ENCODE measurements at places on chromosomes 2 and 18. TPM values are rescaled to one million over a fixed set of nuclear protein-coding genes. Genes with fewer than 3 reads are reported as not detected.

DNA sequence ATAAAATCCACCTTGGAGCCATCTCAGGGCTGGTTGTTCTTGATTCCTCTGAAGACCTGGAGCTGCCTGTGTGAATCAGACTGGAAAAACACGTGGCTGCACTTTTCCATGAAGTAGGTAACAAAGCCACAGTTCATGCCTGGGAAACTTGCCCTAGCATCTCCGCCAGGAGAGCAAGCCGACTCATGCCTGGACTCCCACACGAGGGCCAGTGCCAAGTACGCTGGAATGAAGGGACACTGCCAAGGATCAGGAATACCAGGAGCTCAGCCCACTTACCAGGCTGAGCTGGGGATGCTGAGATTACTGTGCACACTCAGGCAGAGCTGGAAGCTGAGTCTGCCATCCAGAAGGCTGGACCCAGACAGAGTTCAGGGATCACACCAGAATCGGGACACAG, 10.9 kb upstream of the FHL2 start:
- DNase-seq = no peak

- no peak for DNase-seq
These were observed 17.3 kb downstream of the PDCD1 start for GRCh38 chr2:241841181-241842066.

DNA sequence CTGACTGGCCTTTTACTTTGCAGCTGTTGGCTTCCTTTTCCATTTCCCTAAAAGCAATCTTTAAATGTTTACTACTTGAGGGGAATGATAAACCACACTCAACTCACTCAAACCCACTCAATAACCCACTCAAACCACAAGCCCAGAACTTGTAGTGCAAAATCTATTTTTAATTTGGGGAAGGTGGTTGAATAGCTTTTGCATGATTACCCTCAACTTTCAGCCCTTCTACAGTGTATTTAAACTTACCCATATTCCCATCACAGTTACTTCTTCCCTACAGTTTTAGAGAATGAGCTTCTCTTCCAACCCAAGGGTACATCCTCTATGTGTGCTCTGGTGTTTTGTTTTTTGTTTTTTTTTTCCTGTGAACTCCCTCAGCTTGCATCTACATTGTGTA, 636.1 kb downstream of the TDRD15 start:
- no peak for DNase-seq

DNA sequence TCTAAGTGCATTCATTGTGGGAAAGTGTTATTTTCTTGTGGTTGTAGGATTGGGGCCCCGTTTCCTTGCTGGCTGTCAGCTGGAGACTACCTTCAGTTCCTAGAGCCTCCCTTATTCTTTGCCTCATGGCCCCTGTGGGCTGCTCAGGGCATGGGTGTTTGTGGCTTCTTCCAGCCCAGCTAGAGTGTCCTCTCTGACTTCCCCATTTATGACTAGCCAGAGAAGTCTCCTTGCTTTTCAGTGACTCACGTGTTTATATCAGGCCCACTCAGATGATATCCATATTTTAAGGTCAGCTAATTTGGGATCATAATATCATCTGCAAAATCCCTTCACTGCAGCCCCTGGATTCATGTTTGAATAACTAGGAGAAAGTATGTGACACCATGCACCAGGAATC, 62.8 kb downstream of the DTNA start:
- no peak for DNase-seq

GRCh38 chr18:73639788-73640187, 507.8 kb downstream of the FBXO15 start:
- no peak for DNase-seq

The DPP4 gene
- total RNA-seq = 27.6 TPM

All from Calu3 (cell line).